NCI-H187 treated with DMSO at 0.1 percent for 48 hours (cell line): ENCODE measurements at places on chromosomes 5 and 9.

- no peak for DNase-seq
Measured at GRCh38 chr5:135942202-135942771, 12.5 kb downstream of the LECT2 start.

- DNase-seq = no peak
Measured at GRCh38 chr9:95608341-95608740, 91.6 kb upstream of the PTCH1 start.

DNA sequence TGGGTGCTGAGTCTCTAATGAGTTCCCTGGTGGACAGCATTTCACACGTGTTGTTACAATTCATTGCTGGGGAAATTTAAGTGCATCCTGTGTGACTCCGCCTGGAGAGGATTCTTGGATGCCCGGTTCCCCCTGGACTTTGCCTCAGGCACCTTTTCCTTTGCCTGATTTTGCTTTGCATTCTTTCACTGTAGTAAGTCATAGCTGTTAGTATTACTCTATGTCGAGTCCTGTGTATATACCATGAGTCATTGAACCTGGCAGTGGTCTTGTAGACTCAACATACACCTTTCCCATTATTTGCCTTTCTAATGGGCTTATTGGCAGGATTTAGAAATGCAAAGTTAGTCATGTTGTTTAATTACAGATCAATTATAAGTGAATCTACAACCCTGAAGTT lies 81.9 kb upstream of the DHFR start:
- DNase-seq = no peak

DNA sequence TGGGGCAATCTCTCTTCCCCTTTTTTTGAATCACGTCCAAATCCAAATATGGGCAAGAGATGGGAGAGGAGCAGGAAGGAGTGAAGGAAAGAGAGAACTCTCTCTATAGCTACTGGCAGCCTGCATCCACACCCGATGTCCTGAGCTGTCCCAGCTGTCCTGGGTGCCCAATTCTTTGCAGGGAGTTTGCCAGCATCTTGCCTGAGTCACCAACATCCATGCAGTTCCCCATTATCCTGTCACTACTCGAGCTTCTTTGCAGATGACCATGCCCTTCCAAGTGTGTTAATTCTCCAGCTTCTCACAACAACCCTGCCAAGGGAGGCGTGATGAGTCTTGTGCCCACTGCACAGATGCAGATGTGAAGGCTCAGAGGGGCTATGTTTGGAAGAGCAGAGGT lies 127.1 kb downstream of the NSG2 start:
- no peak for DNase-seq

GRCh38 chr9:27310582-27310981 lies 13.6 kb upstream of the EQTN start:
- DNase-seq = no peak

GRCh38 chr5:139461698-139462097 lies 845 bp downstream of the ECSCR start:
- no peak for DNase-seq

- no peak for DNase-seq
Measured at GRCh38 chr5:2261004-2261703, 378.4 kb upstream of the IRX4 start.

GRCh38 chr9:113673726-113674125 lies 202.4 kb upstream of the ZNF618 start:
- DNase-seq = no peak

DNA sequence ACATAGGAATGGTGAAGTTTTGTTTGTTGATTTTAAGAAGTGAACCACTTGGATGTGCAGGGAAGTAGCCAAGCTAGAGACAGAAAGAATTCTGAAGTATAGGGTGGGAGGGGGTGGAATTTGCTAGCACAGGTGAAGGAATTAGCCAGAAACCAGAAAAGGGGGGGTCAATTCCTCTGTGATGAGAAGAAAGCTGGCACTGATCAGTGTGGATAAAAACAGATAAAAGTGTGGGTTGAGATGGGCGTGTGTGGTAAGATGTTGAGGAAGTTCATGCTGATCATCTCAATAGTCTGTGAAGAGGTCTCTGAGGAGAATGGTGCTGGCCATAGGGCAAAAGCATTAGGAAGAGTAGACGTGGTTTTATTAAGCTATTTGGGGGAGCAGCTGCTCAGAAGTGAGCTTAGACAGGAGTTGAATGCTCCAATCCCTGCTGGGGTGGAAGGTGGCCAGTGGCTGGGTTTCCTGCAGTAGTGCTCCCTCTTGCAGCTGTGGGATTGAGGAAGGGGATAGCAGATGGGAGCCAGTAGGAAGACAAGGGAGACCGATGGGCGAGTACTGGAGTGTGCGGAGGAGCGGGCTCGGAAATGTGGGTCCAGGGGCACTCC lies 88.7 kb upstream of the ELL2 start:
- no peak for DNase-seq

DNA sequence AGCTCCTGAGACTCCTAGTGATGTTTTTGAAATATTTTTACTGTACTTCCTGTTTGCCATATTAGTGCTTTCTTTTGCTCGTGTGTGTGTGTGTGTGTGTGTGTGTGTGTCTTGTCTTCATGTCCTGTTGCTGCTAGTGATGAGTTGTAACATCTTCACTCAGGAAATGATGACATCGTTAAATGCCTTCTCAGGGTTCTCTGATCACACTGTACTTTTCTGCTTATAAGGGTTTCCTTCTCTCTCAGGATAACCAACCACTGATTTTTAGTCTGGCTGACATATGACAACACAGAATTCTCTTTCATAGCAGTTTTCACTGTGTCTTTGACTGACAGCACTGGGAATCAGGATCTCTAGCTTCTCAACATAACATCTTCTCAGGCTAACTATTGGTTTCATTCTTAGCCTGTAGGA lies 16.1 kb downstream of the SV2C start:
- no peak for DNase-seq

DNA sequence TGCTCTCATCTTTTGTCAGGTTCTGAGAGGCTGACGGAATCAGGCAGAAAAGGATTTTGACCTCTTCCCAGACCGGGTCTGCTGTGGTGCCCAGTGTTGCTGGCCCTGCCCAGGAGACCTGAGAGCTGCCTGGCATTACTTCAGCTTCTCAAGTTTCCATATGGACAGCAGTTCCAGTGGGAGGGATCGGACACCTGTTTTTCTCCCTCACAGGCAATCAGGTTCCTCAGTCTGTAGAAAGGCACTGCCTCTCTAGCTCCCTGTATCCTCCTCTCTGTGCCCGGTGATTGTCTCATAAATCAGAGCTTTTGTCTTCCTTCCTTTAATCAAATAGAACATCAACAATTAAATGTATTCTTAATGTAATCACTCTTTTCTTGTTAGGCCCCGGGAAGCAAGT lies 198.7 kb downstream of the SEMA6A start:
- DNase-seq = no peak

- DNase-seq = no peak
Measured at GRCh38 chr9:136607334-136607919, 55.3 kb upstream of the EGFL7 start.

GRCh38 chr5:165030971-165031370 lies 1525.6 kb downstream of the MAT2B start:
- DNase-seq = no peak

- no peak for DNase-seq
Measured at GRCh38 chr5:14599476-14600127, 18.0 kb downstream of the OTULINL start.

DNA sequence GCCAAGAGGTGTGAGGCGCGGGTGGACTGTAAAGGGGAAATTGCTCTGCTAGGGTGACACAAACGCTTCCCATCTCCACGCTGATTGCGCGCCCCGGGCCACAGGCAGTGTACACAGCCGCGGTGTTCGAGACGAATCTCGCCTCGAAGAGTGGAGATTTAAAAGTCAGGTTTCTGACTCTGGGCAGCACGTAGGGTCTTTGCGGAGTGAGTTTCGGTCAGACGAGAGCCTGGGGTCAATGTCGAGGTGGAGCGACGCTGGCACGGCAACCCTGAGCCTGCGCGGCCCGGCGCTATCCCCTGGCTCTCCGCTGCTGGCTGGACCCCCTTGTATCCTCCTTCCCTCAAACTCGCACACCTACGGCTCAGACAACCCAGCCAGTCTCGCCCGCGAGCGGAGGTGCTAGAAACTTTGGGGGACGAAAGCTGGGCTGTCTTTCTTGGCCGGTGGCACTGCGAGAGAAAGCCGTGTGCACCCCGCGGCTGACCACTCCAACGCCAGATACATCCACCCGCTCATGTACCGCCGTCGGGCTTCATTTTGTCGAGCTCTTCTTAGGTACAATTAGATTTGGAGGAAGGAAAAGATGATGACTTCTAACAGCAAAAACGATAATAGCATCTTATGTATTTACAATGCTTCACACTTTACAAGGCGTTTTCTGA lies 5.4 kb upstream of the FOXB2 start:
- no peak for DNase-seq

DNA sequence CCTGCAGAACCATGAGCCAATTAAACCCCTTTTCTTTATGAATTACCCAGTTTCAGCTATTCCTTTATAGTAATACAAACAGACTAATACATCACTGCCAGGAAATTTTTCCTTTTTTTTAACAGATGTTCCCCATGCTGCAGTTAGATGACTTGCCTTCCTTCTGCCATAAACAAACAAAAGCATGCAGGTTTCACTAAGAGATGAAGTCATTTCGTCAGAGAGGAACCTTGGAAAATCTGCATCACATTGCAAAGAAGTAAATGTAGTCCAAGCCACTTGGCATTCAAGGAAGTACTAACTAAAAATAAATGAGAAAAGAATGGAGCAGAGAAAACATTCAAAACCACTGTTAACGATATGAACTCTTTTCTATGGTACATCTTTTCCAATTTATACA lies 194.1 kb upstream of the EFNA5 start:
- DNase-seq = no peak

DNA sequence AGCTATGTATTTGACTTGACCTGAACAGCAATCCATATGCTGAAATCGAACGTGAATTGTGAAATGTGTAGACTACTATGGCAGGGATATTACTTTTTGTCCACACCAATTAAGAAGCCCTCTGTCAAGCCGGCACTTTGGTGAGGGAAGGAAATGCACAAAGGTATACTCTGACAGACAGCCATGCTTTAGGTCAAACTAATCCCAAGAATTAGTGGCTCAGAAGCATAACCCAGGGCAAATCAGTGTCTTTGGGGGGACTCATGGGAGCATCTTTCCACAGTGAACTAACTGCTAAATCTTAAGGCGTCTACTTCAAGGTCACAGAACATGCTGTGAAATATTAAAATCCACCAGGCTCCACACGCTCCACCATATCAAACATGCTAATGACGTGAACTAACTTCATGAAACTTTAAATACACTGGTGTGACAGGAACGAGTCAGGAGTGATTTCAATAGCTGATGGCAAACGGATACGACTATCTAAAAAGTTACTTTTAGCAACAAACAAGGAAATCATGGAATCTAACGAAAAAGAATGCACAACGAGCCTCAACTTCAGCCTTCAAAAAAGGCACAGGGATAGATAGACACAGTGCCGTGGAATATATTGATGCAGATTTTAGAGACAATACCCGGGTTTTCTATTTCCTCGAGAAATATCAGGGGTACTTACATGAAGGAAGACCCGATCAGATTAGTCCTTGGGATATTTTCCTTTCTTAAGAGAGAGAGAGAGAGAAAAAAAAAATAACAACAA lies 527 bp downstream of the MEF2C start:
- no peak for DNase-seq

DNA sequence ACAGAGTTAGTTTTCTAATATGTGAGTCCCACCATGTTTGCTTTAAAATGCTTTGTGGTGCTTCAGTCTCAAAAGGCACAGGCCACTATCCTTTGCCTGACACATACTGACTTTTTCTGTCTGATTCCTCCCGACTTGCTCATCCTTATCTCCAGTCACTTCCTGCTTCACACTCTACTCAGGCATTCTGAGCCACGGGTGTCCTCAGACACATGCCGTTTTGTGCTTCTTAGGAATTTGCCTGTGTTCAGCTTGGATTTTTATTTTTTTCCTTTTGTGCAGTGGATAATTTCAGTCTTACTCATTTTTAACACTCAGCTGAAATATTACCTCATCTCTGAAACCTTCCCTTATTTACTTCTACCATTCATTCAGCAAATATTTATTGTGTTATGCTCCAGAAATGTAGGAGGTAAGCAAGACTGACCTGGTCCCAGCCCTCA lies 54.1 kb downstream of the MAN2A1 start:
- no peak for DNase-seq

DNA sequence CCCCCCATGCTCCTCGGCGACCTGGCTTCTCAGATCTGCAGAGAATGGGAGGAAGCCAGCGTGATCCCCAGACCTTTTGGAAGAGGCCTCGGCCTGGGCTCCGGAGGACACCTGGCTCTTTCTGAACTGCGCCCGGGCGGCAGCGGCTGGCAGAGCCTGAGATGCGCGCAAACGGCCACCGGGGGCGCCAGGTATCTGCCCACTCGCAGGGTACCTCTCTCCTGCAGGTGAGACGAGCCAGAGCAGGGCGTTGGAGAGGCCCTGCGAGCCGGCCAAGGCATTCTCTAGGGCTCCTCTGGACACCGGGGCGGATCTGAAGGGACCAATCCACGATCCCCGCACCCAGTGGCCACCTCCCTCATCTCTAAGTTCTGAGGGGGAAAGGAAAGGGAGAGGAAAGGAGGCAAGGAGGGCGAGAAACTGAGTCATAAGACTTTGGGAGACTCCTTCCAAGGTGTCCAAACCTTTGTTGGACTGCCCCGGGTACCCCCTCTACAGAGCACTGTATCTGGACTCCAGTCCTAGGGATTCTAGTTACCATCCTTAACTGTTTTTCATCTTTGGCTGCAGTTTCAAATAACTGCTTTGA lies 55.0 kb upstream of the SLC46A2 start:
- no peak for DNase-seq

- no peak for DNase-seq
Measured at GRCh38 chr9:78778861-78779374, 482.0 kb downstream of the PSAT1 start.

GRCh38 chr5:113526421-113526820 lies 12.9 kb downstream of the YTHDC2 start:
- DNase-seq = no peak

DNA sequence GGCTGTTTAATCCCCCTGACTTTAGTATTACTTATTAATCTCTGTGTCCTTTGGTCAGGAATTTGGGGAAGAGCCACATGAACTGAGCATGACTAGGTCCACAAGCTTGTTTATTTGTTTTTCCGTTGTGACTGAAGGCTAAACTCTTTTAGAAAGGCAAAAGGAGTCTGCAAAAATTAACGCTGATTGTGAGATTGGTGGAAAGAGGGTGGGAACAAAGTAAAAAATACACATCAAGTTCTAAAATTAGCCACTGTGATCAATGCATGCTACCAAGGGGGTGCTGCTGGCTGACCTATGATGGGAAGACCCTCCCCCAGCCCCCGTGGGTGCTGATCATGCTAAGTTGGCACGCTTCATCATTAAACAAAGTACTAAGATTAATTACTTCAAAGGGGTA lies 356.8 kb downstream of the ADGRV1 start:
- no peak for DNase-seq

DNA sequence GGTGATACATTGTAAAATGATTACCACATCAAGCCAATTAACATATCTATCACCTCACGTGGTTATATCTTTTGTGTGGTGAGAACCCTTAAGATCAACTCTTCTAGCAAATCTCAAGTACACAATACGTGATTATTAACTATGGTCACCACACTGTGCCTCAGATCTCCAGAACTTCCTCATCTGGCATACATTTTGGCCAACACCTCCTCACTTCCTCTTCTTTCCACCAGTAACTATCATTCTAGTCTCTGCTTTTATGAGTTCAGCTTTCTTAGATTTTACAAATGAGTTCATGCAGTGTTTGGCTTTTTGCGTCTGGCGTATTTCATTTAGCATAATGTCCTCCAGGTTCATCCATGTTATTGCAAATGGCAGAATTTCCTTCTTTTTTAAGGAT lies 35.8 kb downstream of the PRKACG start:
- DNase-seq = no peak
